ENCODE measurements at places on chromosomes 6 and 20. TPM values are rescaled to one million over a fixed set of nuclear protein-coding genes. Genes with fewer than 3 reads are reported as not detected.

Gene RBBP8NL
- not detected for total RNA-seq

Gene GNRH2
- total RNA-seq, result not detected

Gene BPIFB4
- not detected for total RNA-seq

Gene DDO
- total RNA-seq, result 19.9 TPM

Gene TAF8
- 31.4 TPM for total RNA-seq

Gene CALHM4
- total RNA-seq, result not detected

Gene FOXF2
- not detected for total RNA-seq

Gene OR2H1
- not detected for total RNA-seq

Gene MYO6
- total RNA-seq, result 5.7 TPM

Gene EEF1E1
- 19.7 TPM for total RNA-seq

Gene PCED1A
- 6.0 TPM for total RNA-seq

Gene ERVFRD-1
- total RNA-seq, result not detected

Gene ZFP57
- not detected for total RNA-seq

Gene FAXC
- 0.16 TPM for total RNA-seq

Gene SLC25A27
- 10.1 TPM for total RNA-seq

Gene KCNQ2
- total RNA-seq, result not detected

Gene TNNC2
- not detected for total RNA-seq

Gene SLC22A1
- not detected for total RNA-seq

Gene NFKBIL1
- 14.6 TPM for total RNA-seq

Gene CLIC1
- 124 TPM for total RNA-seq

Gene COX4I2
- 21.2 TPM for total RNA-seq

Gene MRPL14
- total RNA-seq, result 60.2 TPM

Gene SLC26A8
- total RNA-seq, result not detected

Gene PTPRK
- 43.3 TPM for total RNA-seq

Gene RTF2
- total RNA-seq, result 86.2 TPM

Gene PPP1R3G
- total RNA-seq, result 9.7 TPM

Gene OR2J3
- total RNA-seq, result not detected

Gene BANF2
- total RNA-seq, result not detected

Gene UBE3D
- 3.2 TPM for total RNA-seq

Gene R3HDML
- not detected for total RNA-seq

Gene GMPR
- 160 TPM for total RNA-seq

Gene MDC1
- 19.1 TPM for total RNA-seq

Gene SYNDIG1
- total RNA-seq, result 23.0 TPM

Gene GCLC
- 25.5 TPM for total RNA-seq

Gene KIAA1755
- total RNA-seq, result 5.2 TPM

Gene LRP11
- total RNA-seq, result 23.8 TPM

Gene CSNK2B
- 258 TPM for total RNA-seq

Gene PDE7B
- total RNA-seq, result 15.1 TPM

Gene CDC40
- 12.0 TPM for total RNA-seq

All from heart left ventricle (tissue), 16 donors.